ENCODE measurements at places on chromosomes 16 and 17.

- no peak for DNase-seq
Measured at GRCh38 chr16:86896976-86897375, 318.6 kb downstream of the FOXL1 start.

GRCh38 chr16:58222532-58223316 lies 24.8 kb upstream of the CSNK2A2 start:
- no peak for DNase-seq

DNA sequence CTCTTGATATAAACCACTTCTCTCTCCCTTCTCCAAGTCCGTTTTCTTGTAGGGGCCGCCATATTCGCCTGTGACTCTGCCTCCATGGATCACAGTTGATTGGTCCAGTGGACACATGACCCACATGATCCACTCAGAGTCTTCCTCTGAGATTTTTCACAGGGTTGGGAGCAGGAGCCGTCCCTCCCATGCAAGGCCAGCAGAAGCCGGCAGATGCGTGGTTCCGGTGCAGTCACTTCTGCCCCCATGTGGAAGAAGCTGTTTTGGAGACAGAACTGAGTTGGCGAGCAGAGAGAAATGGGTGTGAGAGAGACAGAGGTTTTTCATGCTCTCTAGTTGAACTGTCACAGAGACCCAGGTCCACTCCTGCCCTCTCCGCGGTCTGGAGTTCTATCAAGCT lies 83.3 kb downstream of the C16orf95 start:
- no peak for DNase-seq

DNA sequence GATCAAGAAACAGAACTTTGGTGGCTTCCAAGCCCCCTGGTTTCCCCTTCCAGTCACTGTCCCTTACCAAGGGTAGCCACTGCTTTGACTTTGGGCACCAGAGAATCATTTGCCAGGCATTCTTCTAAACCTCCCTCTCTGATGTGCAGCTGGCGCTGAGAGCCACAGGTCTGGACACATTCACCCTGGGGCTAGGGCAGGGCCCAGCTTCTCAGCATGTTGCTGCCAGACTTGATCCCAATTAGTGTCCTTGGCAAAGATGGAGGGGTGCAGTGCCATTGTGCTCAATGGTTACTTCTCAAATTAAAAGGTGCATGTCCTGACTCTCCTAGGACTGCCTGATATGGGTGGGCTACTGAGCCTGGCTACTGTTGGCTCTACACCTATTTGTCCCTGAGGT lies 7.6 kb upstream of the SLC47A2 start:
- DNase-seq: no peak

DNA sequence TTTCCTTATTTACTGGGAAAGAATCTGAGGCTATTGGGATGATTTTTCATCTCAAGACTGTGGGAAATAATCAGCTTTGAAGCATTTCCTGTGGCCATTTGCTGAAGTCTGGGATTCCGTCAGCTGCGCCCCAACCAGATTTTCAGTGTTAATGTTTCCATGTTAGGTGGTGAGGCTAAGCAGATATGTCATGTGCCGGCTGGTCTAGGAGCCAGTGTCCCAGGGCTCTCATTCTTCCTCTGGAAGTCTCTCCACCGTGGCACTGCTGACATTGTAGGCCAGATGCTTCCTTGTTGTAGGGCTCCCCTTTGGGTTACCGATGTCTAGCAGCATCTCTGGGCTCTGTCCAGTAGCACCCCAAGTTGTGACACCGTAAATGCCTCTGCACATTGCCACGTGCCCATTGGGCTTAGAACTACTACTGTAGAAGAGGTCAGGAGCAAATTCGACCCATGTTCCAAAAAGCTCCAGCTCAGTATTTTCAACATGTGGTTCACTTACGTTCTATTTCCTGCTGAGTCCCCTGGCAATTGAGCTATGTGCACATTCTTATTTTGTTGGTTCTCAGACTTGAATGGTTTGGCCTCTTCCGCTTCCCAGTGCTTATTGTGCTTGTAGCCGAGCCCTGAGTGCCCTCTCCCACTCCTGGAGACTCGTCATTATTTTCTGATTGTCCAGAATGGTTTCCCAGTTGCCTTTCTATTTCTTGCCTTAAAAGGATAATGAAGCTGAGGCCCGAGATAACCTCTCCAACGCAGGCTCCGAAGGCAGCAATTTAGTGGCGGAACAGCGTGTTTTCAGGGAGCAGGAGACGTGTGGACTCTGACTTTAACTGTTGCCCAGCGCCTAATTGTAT lies 82.2 kb downstream of the SPECC1 start:
- no peak for DNase-seq

- peak; percentile 10 for DNase-seq
Measured at GRCh38 chr16:46976550-46976949, 3.1 kb upstream of the DNAJA2 start.

- DNase-seq: no peak
Measured at GRCh38 chr17:12987120-12987519, 30.7 kb downstream of the ELAC2 start.

DNA sequence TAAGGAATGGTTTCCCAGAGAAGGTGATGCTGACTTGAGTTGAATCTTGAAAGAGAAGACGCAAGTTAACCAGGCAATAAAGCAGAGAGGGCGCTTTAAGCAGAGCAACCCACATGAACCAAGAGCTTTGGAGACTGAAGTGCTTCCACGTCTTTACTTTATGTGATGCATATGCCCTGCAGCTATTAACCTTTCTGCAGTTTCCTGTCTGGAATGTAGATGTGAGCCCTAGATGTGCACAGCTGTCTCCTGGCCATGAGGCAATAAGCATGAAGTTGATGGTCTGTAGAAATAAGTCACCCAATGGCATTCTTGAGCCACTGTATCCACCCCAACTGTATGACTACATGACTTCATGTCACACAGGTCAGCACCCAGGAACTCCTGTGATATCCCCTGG lies 5.7 kb upstream of the CHST4 start:
- no peak for DNase-seq

- no peak for DNase-seq
Measured at GRCh38 chr16:69324013-69324531, 6.3 kb downstream of the PDF start.

GRCh38 chr17:9251273-9251672 lies 230.0 kb downstream of the NTN1 start:
- no peak for DNase-seq

DNA sequence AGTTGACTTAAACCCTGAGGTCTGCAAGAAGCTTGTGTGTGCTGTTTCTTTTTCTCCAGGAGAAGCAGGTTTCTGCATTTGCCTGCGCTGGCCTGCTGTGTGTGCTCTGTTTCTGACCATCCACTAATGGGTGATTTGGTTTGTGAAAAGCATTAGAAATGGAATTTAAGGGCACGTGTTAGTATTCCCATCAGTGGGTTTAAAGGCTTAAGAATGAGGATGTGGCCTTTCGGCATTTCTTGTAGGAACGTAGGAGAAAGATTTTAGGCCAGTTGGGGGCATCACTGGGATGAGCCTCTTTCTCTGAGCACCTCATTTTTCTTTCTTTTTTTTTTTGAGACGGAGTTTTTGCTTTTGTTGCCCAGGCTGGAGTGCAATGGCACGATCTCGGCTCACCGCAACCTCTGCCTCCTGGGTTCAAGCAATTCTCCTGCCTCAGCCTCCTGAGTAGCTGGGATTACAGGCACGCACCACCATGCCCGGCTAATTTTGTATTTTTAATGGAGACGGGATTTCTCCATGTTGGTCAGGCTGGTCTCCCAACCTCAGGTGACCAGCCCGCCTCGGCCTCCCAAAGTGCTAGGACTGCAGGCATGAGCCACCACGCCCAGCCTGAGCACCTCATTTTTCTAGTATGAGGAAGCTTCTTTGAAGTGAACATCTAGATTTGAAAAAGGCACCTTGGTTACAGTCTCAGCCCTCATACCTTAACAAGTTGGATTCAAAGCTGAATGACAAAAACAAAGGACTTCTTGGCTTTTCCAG lies 110.3 kb downstream of the BANP start:
- no peak for DNase-seq

DNA sequence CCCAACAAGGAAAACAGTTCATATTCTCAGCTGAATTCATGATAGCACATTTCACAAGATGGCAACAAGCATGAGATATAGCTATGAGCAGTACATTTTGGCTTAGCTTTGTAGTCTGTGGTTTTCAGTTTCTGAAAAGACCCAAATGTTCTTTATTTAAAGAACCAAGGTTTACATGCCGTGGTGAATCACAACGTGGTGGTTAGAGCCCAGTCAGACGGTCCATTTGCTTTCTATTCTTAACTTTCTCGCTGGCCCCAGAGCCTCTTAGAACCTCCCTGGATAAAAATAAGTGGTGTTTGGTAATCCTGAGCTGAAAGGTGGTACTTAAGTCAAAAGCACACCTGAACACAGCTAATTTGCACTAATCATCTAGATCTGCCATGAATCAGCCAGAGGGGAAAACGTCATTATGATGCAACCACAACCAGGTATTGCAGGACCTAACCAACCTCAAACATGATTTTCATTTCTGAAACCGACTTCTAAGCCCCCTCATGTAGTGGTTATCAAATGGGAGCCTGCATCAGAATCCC lies 18.6 kb upstream of the HAPSTR1 start:
- DNase-seq: no peak

GRCh38 chr17:43579566-43580140 lies 33.5 kb upstream of the ETV4 start:
- no peak for DNase-seq

- DNase-seq: no peak
Measured at GRCh38 chr16:83733301-83733700, 74.5 kb upstream of the HSBP1 start.

GRCh38 chr16:30569746-30570635 lies 1.5 kb downstream of the ZNF688 start:
- DNase-seq: no peak

GRCh38 chr17:81518113-81518784 lies 5.7 kb upstream of the ACTG1 start:
- no peak for DNase-seq

GRCh38 chr16:47311738-47312505 lies 148.9 kb downstream of the ITFG1 start:
- DNase-seq: no peak

- no peak for DNase-seq
Measured at GRCh38 chr17:39486242-39486641, 25.0 kb downstream of the CDK12 start.

GRCh38 chr16:23554536-23554935 lies 2.6 kb downstream of the EARS2 start:
- no peak for DNase-seq

DNA sequence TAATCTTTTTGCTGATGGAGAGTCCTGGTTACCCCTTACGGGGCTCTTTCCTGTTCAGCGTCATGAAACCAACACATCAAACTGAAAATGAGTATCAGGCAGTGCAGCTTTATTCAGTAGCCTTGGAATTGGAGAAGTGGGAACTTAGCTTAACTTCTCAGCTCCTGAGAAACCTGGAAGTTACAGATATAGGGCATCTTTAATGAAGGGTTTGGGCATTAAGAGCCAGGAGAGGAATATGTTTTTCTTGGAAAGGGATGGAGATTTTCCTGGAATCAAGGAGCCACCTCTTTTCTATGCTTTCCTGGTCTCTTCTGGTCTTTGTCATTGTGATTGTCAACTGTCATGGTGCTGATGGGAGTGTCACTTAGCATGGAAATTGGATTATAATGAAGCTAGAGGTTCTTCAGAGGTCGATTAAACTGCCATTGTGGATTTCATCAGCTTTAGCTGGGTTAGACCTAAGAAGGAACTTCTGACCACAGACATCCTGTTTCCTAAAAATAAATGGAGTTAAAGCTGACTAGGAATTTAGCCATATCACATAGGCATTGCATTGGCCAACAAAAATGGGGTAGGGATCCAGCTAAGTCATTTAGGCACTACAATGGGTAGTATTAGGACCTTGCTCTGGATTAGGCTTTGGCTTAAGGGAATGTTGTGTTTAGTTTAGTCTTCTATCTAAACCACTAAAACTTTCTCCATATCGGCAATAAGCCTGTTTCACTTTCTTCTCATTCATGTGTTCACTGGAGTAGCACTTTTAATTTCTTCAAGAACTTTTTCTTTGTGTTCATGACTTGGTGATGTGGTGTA lies 186.4 kb downstream of the BCAS3 start:
- peak; percentile 5 for DNase-seq

- no peak for DNase-seq
Measured at GRCh38 chr17:73609758-73610157, 34.5 kb downstream of the SDK2 start.

- no peak for DNase-seq
Measured at GRCh38 chr16:86854058-86854621, 275.8 kb downstream of the FOXL1 start.

DNA sequence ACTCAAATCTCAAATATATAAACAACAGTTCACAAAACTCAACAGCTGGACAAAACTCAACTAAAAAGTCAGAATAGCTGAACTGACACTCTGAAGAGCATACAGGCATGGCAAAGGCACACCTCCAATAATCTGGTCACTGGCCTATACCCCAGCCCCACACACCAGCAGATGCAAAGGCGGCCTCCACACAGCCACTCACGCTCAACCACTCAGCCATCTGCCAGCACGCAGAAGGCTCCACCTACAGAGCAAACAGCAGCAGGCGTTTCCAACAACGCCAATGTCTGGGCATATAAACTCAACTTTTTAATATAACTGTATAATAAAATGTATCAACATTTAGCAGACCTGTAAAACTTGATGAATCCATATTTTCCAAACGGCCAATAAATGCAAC lies 17.2 kb downstream of the USP7 start:
- DNase-seq: no peak

GRCh38 chr17:19873346-19873745 lies 5.6 kb upstream of the ULK2 start:
- DNase-seq: no peak

- DNase-seq: no peak
Measured at GRCh38 chr17:75406222-75406615, 741 bp upstream of the GRB2 start.

DNA sequence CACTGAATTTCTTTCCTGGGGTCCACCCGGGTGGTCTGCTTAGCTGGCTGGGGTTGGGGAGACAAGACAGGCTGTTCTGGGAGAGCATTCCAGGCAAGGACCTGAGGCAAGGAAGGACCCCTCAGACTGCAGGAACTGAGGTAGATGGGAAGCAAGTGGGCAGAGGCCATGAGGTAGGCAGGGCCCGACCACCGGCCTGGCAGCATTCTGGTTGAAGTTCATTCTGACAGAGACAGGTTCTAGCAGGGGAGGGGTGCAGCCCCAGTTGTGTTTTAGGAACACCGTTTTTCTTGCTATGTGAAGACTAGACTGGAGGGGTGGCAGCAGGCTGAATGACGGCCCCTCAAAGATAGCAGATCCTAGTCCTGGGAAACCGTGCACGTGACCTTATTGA lies 17.5 kb downstream of the B9D1 start:
- DNase-seq: no peak

- no peak for DNase-seq
Measured at GRCh38 chr16:25691519-25692091, at the start of gene HS3ST4. HS3ST4 (plus strand) TSS chr16:25691959.

DNA sequence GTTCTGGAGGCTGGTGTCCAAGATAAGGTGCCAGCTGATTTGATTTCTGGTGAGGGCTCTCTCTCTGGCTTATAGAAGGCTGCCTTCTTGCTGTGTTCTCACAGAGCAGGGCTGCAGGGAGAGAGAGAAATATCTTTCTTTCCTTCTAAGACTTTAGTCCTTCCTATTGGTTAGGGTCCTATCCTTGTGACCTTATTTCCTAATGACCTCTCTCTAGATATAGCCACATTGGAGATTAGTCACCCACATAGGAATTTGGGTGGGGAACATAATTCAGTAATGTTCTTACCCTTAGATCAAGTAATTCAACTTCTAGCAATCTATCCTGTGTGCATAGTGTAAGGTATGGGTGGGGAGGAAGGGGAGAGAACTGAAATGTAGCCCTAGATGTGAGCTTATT lies 18.0 kb upstream of the ABCA5 start:
- no peak for DNase-seq
